ENCODE measurements at places on chromosomes 11 and 22. TPM values are rescaled to one million over a fixed set of nuclear protein-coding genes. Genes with fewer than 3 reads are reported as not detected.

DNA sequence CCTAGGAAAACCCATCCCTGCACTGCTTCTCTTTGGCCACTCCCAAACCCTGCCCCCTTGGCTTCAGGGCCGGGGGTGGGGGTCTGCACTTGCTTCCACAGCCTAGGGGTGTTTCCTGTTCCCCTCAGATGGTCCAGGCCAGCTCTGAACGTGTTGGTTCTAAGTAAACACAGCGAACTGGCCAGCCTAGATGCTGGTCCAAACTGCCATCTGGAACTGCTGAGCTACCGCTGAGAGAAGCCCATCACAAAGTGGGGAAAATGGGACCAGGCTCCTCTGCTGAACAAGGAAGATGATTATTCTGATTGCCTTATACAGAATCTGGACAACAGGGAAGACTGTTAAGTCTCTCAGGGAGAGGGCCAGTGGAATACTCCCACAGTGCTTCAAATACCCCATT is 23.5 kb upstream of the YPEL1 start:
- no peak for DNase-seq

DNA sequence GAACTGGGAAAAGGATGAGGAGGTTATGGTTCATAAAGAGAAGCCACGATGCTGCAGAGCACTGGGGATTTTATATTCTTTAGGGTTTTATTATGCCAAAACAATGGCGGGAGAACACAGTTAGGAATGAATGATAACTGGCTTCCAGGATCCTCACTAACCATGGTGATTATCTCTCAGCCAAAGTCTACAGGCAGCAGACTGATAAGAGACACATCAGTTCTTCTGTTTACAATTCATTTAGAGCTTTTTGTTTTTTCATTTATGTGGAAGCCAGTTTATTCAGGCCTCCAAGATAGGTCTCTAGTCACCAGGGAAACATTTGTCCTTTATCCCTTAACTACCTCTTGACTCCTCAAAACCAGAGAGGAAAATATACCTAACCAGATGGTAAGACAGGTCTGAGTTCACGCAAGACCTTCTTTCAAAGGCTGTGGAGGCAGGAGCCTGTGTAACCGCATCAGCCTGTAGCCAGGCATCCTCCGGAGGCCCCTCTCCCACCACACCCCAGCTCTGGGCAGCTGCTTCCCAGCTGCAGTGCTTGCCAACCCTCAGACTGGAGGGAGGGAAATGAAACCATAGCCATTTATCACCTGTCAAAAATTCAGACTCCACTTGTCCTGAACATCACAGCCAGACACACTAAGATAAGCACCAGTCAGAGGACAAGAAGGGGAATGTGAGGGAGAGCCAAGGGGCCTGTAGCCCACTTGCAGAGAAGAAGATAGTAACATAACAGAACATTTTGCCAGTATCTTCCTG is 57.2 kb upstream of the FAM181B start:
- DNase-seq, result no peak

DNA sequence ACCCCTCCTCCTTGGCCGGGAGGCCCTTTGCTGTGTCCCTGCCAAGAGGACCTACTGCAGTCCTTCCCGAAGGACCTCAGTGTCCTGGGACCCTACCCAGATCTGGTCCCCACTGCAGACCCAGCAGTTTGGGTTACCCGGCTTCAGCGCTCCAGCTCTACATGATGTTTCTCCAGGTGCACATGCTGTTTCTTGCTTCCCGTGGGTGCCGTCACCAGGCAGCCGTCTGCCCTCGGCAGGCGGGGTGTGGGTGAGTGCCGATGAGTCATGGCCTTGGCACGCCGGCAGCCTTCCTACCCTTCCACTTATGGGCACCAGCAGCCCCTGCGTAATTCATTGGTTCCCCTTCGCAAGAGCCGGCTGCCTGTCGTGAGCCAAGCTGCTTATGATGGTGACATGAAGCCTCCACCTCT is 101.8 kb downstream of the BCR start:
- peak; percentile 97 for DNase-seq

DNA sequence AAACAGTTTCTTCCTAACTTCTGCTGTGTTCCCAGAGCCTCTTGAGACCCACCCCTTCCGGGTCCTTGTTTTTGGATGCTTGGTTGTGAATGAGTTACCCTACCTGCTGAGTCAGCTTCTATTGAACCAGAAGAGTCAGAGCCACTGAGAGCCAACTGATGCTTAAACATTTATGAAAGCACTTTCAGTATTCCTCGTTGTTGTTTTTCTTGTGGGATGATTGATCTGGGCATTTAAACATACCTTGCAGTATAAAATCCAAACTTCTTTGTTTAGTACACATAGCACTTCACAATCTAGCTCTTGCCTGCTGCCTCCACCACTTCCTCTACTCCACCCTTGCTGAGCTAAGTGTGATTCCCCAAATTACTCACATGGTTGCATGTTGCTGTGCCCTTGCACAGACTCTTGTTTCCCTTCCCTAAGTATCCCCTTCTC is 5.5 kb downstream of the PRSS23 start:
- peak; percentile 52 for DNase-seq

VPREB1 gene
- total RNA-seq, result not detected

GRCh38 chr11:61585115-61585514 is 4.2 kb upstream of the SYT7 start:
- no peak for DNase-seq

GRCh38 chr22:27650572-27650971 is 151.0 kb downstream of the MN1 start:
- no peak for DNase-seq

HOATZ gene
- not detected for total RNA-seq

DNA sequence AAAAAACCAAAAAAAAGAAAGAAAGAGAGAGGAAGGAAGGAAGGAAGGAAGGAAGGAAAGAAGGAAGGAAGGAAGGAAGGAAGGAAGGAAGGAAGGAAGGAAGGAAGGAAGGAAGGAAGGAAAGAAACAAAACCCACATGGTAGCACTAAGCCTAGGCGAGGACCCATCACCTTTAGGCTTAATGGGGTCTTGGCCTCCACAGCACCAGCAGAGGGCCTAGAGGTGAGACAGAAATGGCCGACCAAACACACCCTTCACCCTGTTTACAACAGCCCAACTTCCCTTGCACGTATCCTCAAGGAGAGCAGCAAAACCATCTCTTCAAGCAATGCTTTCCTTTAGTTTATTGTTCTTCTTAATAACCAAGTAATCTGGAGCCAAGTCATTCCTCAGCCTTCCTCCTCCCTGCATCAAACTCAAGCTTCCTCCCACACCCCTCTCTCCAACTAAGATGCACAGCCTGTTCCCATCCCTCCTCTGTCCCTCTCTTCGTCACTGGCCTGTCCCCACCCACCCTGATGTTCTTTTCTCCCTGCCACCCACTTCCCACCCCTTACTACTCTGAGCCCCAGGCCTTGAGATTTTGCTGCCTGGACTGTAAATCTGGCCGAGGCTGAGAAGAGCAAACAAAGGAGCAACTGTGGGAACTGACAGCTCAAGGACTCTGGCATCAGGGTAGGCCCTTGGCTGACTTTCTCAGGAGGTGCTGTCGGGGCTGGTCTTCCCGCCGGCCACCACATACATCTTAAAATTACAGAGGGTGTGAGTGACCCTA is 26.0 kb downstream of the POU2AF1 start:
- DNase-seq, result no peak

DNA sequence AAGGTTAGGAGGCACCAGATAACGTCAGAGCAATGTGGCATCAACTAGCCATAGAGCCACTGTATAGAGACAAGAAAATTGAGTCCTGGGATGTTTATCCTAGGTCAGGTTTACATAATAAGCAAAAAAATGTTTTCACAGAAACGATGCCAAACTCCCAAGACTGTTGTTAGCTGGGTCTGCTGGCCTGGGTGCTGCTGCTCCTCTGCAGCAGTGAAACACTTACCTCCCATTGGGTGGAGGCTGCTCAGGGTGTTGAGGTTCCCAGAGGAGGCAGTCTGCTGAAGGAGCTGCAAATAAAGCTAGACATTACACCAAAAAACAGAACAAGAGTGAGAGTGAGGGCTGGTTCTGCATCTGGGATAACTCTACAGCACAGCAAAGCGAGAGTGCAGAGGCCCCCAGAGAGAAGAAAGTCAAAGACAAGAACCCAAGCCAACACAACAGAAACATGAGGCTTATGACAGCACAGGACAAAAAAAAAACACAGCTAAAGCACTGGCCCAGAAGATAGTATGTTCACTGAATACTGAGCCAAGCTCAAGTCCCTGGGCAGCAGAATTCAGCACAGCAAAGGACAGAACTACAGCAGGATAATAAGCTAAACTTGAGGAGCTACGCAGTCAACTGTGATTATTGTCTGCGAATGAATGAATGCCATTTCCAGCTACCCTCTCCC is 29.9 kb upstream of the RAPSN start:
- no peak for DNase-seq

SYT7 gene
- 1.8 TPM for total RNA-seq

- no peak for DNase-seq
Measured at GRCh38 chr11:96288915-96289314, 54.1 kb downstream of the MAML2 start.

- DNase-seq, result peak; percentile 40
Measured at GRCh38 chr11:35932681-35933319, 11.1 kb upstream of the LDLRAD3 start.

DNA sequence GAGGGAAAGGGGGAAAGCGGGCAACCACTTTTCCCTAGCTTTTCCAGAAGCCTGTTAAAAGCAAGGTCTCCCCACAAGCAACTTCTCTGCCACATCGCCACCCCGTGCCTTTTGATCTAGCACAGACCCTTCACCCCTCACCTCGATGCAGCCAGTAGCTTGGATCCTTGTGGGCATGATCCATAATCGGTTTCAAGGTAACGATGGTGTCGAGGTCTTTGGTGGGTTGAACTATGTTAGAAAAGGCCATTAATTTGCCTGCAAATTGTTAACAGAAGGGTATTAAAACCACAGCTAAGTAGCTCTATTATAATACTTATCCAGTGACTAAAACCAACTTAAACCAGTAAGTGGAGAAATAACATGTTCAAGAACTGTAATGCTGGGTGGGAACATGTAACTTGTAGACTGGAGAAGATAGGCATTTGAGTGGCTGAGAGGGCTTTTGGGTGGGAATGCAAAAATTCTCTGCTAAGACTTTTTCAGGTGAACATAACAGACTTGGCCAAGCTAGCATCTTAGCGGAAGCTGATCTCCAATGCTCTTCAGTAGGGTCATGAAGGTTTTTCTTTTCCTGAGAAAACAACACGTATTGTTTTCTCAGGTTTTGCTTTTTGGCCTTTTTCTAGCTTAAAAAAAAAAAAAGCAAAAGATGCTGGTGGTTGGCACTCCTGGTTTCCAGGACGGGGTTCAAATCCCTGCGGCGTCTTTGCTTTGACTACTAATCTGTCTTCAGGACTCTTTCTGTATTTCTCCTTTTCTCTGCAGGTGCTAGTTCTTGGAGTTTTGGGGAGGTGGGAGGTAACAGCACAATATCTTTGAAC is 6.8 kb downstream of the MALAT1 start:
- peak; percentile 43 for DNase-seq

TRIM51 gene
- not detected for total RNA-seq

- DNase-seq, result no peak
Measured at GRCh38 chr22:39290724-39291161, 28.7 kb downstream of the RPL3 start.

GRCh38 chr11:567629-568292 is 7.0 kb downstream of the RASSF7 start:
- DNase-seq, result no peak

DNA sequence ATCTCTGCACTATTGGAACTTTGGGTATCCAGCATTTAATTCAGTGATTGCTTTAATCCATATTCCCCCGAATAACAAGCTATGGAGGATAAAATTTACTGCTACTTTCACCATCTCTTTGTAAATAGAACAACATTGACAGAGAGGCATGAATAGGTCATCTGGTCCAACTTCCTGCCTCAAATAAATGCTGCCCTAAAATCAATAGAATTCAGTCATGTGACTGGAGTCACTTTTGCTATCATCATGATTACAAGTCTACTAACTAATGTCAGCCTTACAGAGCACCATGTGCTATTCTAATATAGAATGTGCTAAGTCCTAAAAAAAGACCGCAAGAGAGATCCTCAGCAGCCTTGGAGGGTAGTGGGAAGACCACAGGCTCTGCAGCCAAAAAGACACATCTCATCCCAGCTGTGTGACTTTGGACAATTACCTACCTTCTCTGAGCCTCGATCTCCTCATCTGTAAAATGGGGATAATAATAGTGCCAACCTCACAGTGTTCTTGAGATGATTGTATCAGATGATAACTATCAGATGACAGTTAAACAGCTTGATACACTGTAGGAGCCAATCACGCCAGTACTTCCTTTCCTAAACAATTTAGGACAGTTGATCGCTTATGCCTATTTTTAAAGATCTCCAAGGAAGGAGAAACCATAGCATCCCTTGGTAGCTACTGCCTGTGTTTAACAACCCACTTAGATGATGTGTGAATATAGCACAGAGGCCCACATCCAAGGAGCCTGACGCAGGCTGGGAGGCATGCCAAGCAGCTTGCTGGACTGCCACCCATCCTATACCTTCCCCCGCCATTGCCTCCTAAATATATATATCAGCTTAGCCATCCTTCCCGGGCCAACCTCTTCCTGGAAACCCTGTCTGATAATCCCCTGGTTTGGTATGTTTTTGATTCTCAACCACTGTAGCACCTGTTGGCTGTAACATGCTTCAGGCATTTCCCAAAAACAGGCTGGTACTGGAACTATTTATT is 77.3 kb upstream of the PHF21A start:
- no peak for DNase-seq

DNA sequence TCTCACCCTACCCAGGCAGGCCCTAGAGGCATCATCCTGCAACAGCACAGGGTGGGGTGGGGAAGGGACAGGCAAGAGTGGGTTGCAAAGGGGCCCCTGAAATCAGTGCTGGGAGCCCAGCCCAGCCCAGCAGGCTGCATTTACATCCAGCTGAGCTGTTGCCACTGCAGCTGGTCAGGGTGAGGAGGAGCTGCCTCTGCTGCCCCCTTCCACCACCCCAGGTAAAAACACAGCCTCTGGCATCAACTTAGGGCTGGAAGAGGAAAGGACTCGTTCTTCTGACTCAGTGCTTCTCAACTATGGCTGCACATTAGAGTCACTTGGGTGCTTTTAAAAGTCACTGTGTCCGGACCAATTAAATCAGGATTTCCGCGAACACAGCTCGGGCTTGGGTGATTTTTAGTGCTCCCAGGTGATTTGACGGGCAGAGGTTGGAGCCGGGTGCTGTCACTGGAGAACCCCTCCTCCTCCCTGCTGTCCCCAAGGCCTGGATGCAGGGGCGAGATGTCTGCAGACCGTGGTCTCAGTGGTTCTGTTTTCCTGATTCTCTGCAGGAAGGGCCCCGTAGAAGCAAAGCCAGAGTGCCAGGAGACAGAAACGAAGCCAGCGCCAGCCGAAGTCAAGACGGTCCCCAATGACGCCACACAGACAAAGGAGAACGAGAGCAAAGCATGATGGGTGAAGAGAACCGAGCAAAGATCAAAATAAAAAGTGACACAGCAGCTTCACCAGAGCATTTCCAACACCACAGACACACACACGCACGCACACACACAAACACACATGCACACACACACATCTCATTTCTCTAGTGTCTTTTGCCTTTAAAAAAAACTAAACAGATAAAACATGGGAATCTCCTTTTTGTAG is 39.4 kb upstream of the TTC12 start:
- DNase-seq, result peak; percentile 50
